NCI-H510A (cell line): ENCODE measurements at places on chromosomes 5 and 9.

DNA sequence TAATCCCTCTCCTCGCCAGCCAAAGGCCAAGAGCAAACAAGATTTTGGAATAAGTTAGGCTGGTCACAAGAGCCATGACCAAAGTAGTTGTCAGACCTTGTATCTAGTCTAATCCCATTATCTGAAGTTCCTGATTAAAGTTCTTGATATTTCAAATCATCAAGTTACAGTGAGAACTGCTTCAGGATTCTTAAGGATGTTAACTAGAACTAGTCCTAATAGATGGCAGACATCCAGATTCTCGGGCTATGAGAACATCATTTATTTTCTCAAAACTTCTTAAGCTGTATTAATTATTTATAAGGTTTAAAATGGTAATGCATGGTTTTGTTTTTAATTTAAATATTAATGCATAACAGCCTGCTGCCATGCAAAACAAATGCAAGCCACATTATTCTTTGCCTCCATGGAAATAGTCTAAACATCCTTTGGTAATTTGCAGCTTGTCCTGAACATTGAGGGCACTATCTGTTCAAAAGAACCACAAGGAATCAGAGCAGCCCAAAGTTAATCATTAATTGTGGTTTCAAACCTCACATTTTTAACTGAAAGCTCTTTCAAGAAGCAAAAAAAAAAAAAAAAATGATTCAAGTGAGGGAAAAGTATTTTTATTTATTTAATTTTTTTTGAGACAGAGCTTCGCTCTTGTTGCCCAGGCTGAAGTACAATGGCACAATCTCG, 95.1 kb downstream of the TTC39B start:
- DNase-seq, result no peak

DNA sequence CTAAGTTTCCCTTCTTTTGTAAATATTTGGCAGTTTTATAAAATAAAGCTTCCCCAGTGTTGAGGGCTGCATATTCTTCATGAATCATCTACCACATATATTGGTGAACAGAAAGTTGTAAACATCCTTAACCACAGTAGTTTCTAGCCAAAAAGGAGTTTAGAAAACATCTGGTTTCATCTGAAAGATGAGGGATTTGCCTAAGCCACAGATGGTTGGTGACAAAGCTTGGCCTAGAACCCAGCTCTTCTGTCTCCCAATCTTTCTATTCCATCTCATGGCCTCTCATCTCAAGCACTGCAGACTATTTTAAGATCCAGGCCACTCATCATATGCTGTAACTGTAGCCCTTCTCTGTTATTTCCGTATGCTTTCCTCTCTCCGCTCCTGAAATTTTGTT, 232.3 kb upstream of the TRPM3 start:
- DNase-seq, result no peak

DNA sequence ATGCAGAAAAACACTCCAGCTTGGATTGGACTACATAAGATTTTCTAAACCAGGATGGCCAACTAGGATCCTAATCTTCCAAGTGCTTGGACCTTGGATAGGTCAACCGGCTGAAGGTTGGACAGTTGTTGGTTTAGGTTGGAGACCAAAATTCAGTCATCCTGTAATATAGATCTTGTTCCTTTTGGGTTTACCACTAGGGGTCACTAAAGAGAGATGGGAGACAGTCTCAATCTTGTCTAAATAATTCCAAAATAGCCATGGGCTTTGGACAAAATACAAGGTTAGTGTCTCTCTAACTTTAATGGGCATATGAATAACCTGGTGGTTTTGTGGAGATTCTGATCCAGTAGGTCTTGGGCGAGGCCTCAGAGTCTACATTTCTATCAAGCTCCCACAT, 148.7 kb upstream of the ERCC6L2 start:
- no peak for DNase-seq

- DNase-seq, result no peak
Measured at GRCh38 chr5:61689153-61689846, 357.2 kb downstream of the ZSWIM6 start.

GRCh38 chr5:103271570-103272289, 13.2 kb downstream of the MACIR start:
- DNase-seq, result no peak

- no peak for DNase-seq
Measured at GRCh38 chr5:36177154-36177553, 25.2 kb downstream of the SKP2 start.
